ENCODE measurements at places on chromosomes 12 and 14. TPM values are rescaled to one million over a fixed set of nuclear protein-coding genes. Genes with fewer than 3 reads are reported as not detected.

Gene ADAM21
- total RNA-seq: 0.24 TPM

Gene CCDC197
- 0.60 TPM for total RNA-seq

Gene RNASE3
- not detected for total RNA-seq

Gene LTBP2
- 363 TPM for total RNA-seq

Gene PTPRQ
- 2.2 TPM for total RNA-seq

Gene OTX2
- not detected for total RNA-seq

Gene RIPK3
- 15.8 TPM for total RNA-seq

Gene TOMM20L
- not detected for total RNA-seq

Gene FGF23
- total RNA-seq: not detected

DNA sequence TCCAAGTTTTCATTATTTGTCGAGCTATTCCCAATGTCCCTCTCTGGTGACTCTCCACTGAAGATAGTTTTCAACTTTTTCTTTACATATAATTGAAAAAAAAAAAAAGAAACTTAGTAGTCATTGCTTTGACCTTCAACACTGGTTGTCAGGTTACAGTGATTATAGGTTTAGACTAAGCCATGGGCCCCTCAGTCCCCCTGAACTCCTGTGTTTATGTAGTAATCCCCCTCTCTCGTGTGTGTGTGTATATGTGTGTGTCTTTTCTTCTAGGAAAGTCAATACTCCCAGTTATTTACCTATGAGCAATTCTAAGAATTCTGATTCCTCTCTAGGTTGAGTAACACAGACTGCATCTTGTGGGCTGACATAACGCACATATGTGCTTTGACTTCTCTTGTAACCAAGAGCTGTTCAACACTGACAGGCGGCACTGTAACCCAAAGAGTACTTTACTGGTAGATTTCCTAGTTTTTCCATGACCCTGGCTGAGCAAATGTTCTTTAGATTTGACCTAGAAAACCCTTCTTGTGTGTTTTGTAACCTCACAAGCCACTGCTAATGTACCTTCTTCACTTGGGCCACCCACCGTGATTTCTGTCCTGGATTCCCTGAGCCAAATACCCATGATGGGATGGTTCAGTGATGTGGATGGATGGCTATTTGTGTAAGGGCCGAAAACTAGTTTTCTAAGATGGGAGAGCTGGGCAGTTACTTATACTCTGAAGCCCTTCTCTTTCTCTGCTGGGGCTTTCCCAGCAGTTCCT is 15.0 kb upstream of the MANSC4 start:
- DNase-seq: no peak

- DNase-seq: peak; percentile 82
These were observed 630 bp downstream of the ALDH1L2 start for GRCh38 chr12:105083551-105084105.

GRCh38 chr14:29548948-29549370 is 378.7 kb downstream of the PRKD1 start:
- DNase-seq: no peak

- no peak for DNase-seq
These were observed 1089.1 kb downstream of the SLC6A15 start for GRCh38 chr12:83823386-83824045.

DNA sequence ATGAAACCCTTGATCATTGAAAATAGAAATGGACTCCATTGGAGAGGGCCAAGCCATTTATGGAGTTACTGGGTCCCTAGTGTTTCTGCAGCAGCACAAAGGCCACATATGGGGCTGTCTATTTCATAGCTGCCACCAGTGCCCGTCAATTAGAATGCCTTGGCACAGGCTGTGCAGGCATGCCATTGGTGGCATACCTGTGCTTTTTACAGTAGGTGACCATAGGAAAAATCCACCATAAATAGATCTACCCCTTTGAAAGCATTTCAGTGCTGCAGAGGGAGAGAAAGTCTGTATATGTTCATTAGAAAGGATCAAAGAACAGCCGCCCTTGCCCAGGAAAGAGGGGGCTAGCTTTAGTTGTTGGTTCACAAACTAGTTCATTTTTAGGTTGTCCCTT is 13.1 kb downstream of the MYBPC1 start:
- DNase-seq: no peak

DNA sequence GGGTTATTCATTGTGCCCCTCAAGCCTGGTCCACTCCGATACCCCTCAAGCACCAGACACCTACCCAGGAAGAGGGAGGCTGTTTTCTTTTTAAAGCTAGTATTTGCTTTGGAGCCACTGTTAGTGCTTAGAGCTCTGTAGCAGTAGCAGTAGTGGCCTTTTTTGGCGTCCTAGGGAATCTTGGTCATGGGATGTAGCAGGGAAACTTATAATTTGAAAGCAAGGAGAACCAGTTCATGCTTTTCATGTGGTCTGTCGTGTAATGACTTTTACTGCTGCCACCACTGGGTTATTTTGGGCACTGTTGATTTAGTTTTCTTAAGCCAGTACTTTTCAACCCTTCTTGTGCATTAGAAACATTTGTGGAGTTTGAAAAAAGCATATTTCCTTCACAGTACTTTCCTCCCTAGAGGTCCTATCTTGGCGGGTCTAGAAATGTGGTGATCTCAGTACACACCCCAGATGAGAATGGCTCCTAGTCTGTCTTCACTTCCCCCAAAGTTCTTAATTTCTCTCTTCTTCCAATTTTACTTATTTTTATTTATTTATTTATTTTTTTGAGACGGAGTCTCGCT is 49.7 kb downstream of the MARK3 start:
- DNase-seq: no peak

GRCh38 chr12:4432878-4433744 is 12.5 kb downstream of the FGF6 start:
- DNase-seq: no peak

DNA sequence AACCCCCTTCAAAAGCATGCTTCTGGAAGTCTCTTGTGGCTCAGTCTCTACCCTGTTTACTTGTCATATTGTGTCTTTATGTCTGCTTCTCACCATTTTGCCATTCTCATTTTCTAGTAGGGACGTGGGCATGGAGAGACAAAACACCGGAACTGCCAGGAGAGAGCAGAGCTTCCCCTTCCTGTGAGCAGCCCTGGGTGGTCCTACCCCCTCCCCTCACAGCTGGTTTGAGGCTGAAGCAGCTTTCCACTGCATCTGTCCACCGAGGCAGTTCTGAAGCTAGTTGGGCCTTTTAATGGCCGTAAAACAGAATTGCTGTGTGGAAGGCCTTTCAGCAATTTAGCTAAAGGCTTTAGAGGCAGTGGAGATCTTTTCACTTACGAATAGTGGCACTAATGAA is 77.0 kb downstream of the PELI2 start:
- DNase-seq: no peak

DNA sequence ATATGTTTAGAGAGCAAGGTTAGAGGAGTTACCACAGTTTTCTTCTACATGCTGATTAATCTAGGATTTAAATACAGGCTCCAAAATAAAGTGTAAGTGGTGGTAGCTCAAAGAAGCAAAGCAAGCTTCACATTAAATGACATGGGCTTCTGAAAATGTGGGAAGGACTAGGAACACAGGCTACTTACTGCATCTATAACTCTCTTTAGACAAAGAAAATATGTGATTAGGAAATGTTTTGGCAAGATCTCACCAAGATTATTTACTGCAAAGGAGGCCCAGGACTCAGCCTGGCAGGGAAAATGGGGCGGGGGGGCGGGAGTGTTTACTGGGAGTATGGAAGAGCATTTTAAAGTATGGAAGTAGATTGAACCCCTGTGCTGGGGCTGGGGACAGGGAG is 39.4 kb downstream of the ETV6 start:
- no peak for DNase-seq

GRCh38 chr12:68870443-68870842 is 62.5 kb downstream of the MDM2 start:
- no peak for DNase-seq

- DNase-seq: no peak
These were observed 64.4 kb downstream of the FOS start for GRCh38 chr14:75342762-75343599.

DNA sequence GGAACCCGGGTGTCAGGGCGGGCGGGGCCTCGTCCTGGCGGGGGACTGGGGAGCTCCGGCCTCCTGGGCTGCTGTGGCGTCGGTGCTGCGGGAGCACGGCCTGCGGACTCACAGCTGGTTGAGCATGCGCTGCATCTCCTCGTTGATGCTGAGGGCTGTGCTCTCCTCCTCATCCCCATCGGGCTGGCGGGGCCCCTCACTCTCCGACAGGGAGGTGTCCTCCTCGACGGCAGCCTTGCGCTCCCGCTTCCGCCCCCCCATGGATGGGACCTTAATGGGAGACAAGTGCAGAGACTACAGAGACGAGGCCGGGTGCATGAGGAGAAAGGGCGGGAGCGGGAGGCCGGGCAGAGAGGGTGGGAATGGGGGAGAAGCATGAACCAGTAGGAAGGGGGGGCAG is 7.3 kb downstream of the IFFO1 start:
- DNase-seq: peak; percentile 55

GRCh38 chr12:67784831-67785230 is 136.3 kb downstream of the DYRK2 start:
- no peak for DNase-seq

- peak; percentile 11 for DNase-seq
These were observed 39.6 kb downstream of the IQSEC3 start for GRCh38 chr12:106118-106591.

DNA sequence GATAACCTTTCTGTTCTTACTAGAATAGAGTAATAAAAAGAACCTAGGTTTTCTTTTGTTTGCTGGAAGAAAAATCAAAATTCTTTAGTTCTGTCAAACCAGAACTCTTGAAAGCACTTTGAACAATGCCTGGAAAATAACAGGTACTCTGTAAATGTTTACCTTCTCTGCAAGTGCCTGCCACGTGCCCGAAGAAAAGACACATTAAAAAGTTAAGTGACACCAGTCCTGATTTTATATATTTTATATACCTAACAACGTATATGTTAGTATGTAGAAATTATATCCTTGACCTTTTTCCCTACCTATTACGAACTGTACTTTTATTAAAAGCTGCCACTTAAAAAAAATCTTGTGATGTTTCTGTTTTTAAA is 976 bp downstream of the THAP2 start:
- DNase-seq: no peak

DNA sequence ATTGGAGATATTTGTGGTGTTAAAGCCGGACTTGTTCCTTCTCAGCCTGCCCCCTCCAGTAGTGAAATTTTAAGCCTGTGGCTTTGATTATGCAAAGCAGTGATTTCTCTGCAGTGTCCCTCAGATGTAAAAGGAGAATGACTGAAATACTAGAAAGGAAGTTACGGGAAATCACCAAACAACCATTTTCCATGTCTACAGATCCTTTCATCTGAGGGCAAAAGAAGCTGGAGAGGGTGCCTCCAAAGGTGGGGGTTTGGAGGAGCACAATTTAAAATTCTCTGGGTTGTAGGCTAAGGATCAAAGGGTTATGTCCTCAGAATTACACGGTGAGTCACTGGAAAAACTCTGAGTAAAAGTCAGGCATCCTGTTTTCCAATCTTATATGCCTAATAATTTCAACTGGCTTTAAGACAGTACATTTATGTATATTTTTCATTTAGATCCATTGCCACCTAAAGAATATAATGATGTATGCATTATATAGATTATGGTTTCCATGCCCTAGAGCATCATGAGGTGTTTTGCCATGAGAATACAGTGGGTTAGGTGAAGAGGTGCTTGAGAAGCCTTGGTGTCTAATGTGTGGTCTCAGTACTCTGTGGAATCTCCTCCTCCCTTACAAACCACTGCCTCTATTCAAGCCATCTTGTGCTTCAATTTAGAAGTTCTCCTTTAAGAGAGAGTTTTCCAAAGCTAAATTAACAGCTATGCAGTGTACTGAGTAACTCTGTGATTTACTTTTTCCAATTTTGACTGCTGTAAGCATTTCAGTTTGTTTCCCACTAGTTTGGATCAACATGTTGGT is 362.1 kb downstream of the RAD51B start:
- DNase-seq: no peak

DNA sequence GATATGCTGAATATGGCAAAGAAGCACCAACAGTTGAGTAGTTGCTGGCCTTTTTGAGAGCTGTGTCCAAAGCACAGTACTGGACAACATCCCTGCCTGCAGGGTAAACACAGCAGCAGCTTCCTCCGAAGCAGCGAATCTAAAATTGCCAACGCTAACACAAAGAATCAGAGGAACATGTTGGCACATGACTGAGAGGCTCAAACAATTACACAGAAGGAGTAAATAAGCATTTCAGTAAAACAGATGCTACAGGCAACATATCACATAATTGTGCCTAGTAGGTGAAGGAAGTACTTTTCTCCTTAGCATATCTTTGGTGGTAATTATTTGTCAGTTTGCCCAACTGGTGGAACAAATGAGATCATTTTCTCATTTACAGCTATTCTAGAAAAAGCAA is 52.1 kb downstream of the KICS2 start:
- no peak for DNase-seq

DNA sequence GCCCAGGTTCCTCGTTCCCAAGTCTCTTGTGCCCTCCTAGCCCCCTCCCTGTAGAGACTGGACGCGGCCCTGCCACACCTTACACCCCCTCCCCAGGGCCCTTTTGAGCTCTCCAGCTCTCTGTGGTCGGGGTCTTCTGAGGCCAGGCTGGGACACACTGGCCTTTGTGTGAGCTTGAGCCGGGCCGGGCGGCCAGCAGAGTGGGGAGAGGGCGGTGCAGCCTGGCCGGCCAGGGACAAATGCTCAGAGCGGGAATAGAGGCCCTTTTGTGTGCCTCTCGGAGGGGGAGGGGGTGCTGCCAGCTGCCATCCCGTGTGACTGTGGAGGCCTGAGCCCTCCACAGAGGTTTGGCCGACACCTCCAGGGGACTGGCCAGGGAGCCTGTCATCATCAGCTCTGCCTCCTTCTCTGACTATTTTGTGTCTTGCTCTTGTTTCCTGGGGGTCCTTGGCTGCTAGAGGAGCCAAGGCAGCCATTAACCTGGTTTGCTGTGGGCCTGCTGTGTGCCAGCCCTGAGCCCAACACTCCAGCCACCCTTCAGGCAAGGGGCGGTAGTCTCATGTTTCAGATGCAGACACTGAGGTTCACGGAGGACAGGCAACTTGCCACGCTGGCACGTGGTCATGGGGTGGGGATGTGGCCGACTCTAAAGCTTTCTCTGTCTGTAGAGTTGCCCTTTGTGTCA is 13.6 kb downstream of the FAM222A start:
- peak; percentile 32 for DNase-seq
